ENCODE measurements at places on chromosomes 6 and 20.

DNA sequence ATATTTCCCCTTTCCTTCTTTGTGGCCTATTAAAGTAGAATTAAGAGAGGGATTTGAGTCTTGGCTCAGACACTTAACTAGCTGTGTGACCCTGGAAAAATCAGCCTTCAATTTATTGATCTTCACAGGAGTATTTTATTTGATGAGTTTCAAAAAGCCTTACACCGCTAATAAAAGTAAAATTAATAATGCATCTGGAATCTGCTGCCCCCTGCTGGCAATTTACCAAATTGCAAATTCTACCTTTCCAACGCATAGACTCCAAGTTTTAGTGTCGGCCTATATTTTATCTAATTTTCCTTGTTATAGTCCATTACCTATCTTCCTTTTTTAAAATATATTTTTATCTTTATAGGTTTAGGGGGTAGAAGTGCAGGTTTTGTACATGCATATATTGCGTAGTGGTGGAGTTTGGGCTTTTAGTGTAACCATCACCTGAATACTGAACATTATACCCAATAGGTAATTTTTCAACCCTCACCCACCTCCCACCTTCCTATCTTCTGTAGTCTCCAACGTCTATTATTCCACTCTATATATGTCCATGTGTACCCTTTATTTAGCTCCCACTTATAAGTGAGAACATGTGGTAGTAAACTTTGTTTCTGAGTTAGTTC, 46.3 kb downstream of the GOPC start:
- no peak for DNase-seq

- no peak for DNase-seq
These were observed 87.4 kb upstream of the TMEM181 start for GRCh38 chr6:158472447-158472846.

GRCh38 chr6:131954775-131955107, 3.6 kb upstream of the CCN2 start:
- DNase-seq = no peak

DNA sequence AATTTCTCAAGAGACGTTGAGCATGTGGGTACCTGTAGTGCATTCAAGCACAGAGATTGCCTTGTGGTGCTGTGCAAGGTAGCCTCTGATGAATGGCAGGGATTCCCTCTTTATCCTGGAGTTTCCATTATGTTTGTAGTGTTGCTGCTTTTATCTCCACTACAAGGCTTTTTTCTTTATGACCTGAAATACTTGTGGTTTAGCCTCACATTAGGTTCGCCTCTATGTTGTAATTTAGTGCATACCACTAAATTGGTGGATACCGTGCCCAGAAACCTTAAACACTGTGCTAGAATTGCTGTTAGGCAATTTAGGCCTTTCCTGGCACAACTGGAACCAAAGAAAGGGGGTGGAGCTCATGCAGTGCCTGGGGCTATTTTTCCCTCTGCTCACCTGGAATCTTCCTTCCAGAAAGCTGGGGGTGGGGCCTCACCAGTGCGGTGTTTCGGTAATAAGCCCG, 76.8 kb downstream of the NCOA7 start:
- no peak for DNase-seq

DNA sequence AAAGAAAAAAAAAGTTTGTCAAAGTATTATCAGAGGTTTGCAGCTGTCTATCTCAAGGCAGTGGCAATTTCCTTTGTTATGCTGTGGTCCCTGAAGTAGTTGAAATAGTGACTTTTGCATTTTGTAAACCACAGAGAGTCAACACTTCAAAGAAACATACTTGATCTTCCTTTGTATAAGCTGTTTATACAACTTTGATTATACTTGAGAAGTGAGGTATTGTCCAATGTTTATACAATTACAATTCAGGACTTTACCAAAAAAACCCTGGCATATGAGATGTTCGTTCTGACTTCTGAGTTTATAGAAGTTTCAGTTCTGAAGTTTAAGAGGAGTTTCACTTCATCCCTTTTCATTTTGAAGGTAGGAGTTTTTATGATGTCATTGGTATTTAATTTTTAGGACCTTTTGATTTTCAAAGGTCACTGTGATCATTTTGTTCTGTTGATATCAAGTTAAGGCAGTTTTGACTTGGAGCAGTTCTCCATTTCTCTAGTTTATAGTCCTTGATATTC, 4.0 kb downstream of the STK4 start:
- no peak for DNase-seq

Measured in NK-92 treated with Interleukin-12 subunit alpha and Interleukin-12 subunit beta, amount 100 ng/mL, for 24 hours (cell line).